ENCODE measurements at places on chromosomes 6 and 20.

DNA sequence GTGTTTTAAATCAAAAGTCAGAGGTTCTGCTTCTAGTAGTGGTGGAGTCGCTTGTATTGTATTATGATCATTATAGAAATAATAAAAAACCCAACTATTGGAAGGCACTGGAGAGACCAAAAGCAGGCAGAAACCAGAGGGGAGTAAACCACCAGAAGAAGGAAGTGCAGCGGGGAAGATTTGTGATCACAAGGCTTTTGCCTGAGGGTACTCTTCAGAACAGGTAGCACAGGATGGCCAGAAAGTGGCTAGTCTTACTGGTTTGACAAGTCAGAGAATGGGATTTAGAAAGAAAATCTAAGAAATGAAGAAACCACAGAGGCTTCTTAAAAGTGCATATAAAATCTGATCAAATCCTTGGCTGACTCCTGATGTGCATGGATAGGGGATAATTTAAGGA is 24.0 kb downstream of the MAPK13 start:
- DNase-seq, result no peak

- DNase-seq, result no peak
Observed at GRCh38 chr6:167861424-167861823, 34.7 kb downstream of the AFDN start.

DNA sequence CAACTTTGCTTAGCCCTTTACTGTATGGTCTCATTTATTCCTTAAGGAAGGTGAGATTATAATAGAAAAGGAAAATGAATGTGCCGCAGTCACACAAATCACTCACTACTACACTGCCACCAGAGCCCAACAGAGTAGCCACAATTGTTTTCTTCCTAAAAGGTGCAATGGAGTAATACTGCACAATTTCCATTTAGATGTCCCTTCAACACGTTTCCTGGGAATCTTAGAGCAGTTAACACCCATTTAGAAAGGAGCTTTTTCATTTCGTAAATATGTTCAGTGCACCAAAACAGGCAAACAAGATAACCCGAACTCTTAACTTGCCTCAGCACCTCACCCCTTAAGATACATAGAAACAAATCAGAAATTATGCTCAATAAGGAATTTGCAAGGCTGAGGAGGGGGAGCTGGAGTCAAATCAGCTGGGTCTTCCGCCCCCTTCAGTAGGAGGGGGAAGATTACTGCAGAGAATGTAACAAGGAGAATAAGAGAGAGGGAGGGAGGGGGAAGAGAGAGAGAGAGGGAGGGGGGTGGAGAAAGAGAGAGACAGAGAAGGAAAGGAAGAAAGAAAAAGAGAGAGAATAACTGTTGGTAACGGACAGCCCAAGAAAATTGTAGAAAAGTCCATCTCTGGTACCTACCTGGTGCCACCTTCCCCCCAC is 155.5 kb downstream of the BCAS1 start:
- no peak for DNase-seq

DNA sequence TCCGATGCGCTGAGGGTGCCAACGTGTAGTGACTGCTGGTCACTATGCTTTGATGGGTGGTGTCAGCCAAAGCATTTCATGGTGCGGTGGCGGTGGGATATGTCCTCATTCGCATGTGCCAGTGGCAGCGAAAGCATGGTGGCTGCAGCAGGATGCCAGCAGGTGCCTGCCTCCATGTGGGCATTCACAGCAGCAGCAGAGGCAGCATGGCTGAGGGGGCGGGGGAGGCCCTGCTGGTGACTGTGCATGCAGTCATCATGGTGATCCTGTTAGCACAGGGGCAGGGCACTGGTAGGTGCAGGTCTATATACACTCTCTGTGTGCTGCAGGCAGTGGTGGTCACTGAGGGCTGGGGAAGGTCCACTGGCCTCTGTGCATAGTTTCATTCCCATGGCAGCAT is 22.0 kb downstream of the FIG4 start:
- no peak for DNase-seq

GRCh38 chr6:72616406-72617015 is 5.4 kb upstream of the KCNQ5 start:
- no peak for DNase-seq
